Activated naive CD8-positive, alpha-beta T cell treated with anti-CD3 and anti-CD28 coated beads, Interleukin-2, amount 10 ng/mL, durations not matched to agents 7 days and 5 days (primary cell): ENCODE measurements at places on chromosomes 5 and 9. TPM values are rescaled to one million over a fixed set of nuclear protein-coding genes. Genes with fewer than 3 reads are reported as not detected.

- H3K36me3 ChIP-seq: no peaks in the 10 kb centered on the region
- H3K27ac ChIP-seq: no peak overlapping the region
- DNase-seq: no peak
- H3K27me3 ChIP-seq: no peaks in the 10 kb centered on the region
- no peaks in the 10 kb centered on the region for H3K4me1 ChIP-seq
Observed at GRCh38 chr5:167489202-167489601, 802.2 kb upstream of the WWC1 start.

INSL6 gene
- total RNA-seq: not detected

CA9 gene
- total RNA-seq: 1.2 TPM

DNA sequence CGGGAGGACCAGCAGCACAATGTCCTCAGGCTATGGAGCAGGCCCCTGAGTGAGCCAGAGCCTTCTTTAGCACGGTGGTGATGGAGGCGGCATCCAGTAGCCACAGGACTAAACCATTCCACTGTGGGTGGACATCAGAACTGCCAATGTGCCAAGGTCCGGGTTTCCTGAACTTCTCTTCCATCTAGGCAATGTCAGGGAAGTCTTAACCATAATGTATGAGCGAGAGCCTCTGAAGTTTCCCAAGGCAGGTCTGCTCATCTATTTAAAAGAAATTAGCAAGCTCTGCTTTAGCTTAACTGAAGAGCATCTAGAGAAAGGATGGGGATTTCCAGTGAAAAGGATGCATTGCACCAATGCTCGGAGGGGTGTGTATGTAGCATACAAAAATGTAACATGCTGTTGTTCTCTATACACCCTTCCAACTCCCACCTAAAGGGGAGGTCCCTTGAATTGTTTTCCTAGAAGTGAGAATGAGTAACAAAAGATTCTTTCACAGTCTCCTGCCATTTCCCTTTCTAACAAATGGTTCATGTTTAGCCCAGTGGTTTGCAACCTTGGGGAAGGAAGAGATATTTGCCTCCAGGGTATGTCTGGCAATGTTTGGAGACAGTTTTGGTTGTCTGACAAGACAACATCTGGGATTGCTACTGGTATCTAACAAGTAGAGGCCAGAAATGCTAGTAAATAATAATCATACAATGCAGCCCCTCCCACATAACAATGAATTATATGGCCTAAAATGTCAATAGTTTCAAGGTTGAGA is 6.1 kb upstream of the RXFP3 start:
- no peak for DNase-seq
- peaks cover 9% of the 10 kb centered on the region for H3K27me3 ChIP-seq
- no peak overlapping the region for H3K4me3 ChIP-seq
- no peaks in the 10 kb centered on the region for H3K4me1 ChIP-seq

GRCh38 chr9:99491408-99492158 is 269.5 kb downstream of the SEC61B start:
- H3K4me3 ChIP-seq: peak overlapping the region; percentile 6
- H3K4me1 ChIP-seq: peaks cover 7% of the 10 kb centered on the region

GRCh38 chr9:135275163-135275562 is 187.7 kb downstream of the OLFM1 start:
- H3K4me3 ChIP-seq: no peak overlapping the region
- no peak for DNase-seq
- no peaks in the 10 kb centered on the region for H3K4me1 ChIP-seq
- no peaks in the 10 kb centered on the region for H3K36me3 ChIP-seq
- H3K27ac ChIP-seq: no peak overlapping the region
- peaks cover 4% of the 10 kb centered on the region for H3K27me3 ChIP-seq

DNA sequence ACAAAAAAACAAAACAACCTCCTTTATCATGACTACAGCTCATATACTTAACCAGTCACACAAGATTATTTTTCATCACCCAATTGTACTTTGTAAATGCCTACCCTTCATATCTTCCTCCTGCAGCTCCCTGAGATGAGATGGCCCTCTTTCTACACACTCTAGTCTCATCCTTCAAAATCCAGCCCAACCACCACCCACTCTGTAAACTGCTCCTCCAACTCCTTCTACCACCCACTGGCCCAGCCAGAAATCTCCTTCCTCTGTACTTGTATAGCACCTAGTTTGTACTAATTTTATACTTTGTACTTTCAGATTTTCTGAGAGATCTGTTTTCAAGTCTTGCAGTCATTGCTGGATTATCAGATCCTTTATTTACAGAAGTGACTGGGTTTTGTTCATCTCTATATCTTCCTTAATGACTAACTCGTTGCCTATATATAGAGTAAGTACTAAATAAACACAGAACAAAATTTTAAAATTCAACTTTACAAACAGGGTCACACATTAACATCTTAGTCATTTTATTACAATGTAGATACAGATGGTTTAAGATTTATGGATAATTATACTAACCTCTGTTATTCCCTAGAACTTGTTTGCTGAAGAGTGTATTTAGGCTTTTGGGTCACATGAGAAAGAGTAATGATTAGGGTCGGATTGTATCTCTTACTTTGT is 155.7 kb downstream of the NFIB start:
- H3K27me3 ChIP-seq: peaks cover 2% of the 10 kb centered on the region
- H3K4me3 ChIP-seq: no peak overlapping the region
- no peak for DNase-seq
- H3K36me3 ChIP-seq: no peaks in the 10 kb centered on the region

GRCh38 chr9:92686954-92687353 is 17.0 kb upstream of the IPPK start:
- H3K27ac ChIP-seq: no peak overlapping the region
- H3K27me3 ChIP-seq: peaks cover 9% of the 10 kb centered on the region
- no peak for DNase-seq

KCNT1 gene
- total RNA-seq: not detected

DNA sequence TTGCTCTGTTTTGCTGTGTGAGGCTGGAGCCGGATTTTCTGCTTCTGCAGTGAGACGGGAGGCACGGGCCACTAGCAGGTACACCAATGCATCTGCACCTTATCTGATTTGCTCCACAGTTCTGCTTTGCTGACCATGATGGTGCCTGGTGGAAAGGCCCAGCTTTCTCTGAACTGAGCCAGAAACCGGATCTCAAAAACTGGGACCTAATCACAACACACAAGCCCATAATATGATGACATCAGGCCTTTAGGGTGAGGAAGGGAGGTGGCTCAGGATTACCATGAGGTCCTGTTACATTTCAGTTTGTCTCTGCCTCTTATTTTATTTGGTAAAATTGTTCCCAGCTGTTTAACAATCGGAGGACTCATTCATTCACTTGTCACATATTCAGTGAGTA is 49.8 kb downstream of the FGF1 start:
- H3K4me3 ChIP-seq: no peak overlapping the region
- no peak for DNase-seq
- H3K4me1 ChIP-seq: peaks cover 7% of the 10 kb centered on the region
- no peaks in the 10 kb centered on the region for H3K36me3 ChIP-seq

- no peak overlapping the region for H3K27ac ChIP-seq
- H3K27me3 ChIP-seq: peaks cover 24% of the 10 kb centered on the region
- H3K36me3 ChIP-seq: no peaks in the 10 kb centered on the region
- H3K4me1 ChIP-seq: peaks cover 4% of the 10 kb centered on the region
- DNase-seq: no peak
Observed at GRCh38 chr5:76202182-76202581, 119.0 kb downstream of the SV2C start.

SYK gene
- 0.69 TPM for total RNA-seq
